ENCODE measurements at places on chromosomes 5 and 9. TPM values are rescaled to one million over a fixed set of nuclear protein-coding genes. Genes with fewer than 3 reads are reported as not detected.

The SAXO1 gene
- total RNA-seq: 0.20 TPM

The PCDHGC5 gene
- total RNA-seq: 0.25 TPM

The CDKN2A gene
- total RNA-seq: 46.6 TPM

The STK10 gene
- total RNA-seq: 10.3 TPM

The CCDC171 gene
- 1.1 TPM for total RNA-seq

The ANKRD18A gene
- total RNA-seq: 2.6 TPM

The SARDH gene
- 0.37 TPM for total RNA-seq

The NUTM2F gene
- total RNA-seq: not detected

The DNAH5 gene
- total RNA-seq: 0.14 TPM

The FBN2 gene
- total RNA-seq: 0.56 TPM

The COL5A1 gene
- 5.7 TPM for total RNA-seq

The ADAMTS2 gene
- 0.05 TPM for total RNA-seq

The LPAR1 gene
- total RNA-seq: 20.3 TPM

The CAMK2A gene
- not detected for total RNA-seq

The ARHGEF37 gene
- total RNA-seq: 0.70 TPM

The IFNK gene
- not detected for total RNA-seq

The NR5A1 gene
- total RNA-seq: not detected

- DNase-seq: no peak
Measured at GRCh38 chr5:36495611-36496010, 110.8 kb upstream of the SLC1A3 start.

GRCh38 chr5:32514806-32515205, 70.3 kb upstream of the ZFR start:
- no peak for DNase-seq

DNA sequence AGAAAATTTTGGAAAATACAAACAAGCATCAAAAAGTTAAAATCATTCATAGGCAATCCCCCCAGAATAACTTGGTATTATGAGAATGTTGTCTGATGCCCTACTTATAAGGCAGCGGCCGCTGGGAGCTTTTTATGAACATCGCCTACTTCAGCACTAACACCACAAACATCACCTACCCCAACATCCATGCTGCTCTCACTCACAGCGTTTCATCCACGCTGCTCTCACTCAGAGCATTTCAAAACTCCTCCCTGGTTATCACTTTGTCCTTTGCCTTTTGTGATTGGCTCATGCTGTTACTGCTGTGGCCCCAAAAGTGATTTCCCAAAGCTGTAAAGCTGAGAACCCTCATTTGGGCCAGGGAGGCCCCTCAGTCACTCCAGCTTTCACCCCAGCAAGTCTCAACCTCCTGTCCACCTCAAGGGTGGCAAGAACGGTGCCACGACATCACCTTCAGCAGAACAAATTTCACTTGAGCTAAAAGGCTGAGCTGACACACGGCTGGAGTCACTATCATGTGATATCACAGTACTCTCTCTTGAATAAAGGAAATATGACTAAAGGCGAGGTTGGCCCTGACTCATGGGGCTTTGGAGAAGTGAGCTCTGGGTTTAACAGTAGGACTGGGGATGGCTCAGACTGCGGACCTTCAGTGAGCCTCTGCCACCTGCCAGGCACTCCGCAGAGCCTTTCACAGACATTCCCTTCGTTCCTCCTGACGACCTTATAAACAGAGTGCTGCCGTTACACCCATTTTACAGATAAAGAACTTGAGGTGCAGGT, 25.2 kb downstream of the SHC3 start:
- DNase-seq: no peak

GRCh38 chr9:69546265-69546664, 125.9 kb downstream of the APBA1 start:
- peak; percentile 0 for DNase-seq

GRCh38 chr9:101162231-101162630, 133.7 kb downstream of the PLPPR1 start:
- DNase-seq: no peak

DNA sequence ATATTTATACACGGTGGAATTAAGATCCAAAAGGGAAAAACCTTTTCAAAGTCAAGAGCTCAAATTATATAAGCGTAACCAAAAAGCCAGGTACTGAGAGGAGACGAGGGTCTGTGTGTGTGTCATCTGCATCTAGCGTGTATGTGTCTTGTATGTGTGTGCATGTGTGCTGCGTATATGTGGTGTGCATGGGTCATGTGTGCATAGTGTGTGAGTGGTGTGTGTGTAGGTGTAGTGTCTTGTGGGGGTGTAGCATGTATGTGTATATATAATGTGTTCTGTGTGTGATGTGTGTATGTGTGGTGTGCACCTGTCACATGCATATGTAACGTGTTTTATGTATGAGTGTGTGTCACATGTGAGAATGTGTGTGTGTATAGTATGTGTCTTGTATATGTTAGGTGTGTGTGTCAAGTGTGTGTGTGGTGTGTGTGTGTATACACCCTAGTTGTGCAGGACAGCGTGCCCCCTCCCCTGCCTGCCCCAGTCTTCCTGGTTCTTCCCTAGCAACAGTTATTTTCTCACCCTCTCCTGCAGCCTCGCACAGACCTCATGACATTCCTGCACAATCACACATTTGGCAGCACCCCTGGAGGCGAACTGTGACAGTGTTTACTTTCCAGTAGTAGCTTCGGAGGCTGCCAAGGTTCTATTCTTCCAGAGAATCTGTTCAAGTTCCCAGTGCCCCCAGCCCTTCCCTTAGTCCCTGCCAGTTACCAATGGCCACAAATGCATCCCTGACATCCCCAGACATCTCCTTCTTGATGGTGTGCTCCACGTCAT, 27.1 kb upstream of the TNIP1 start:
- no peak for DNase-seq

GRCh38 chr5:143220748-143221251, 182.7 kb downstream of the NR3C1 start:
- DNase-seq: no peak

DNA sequence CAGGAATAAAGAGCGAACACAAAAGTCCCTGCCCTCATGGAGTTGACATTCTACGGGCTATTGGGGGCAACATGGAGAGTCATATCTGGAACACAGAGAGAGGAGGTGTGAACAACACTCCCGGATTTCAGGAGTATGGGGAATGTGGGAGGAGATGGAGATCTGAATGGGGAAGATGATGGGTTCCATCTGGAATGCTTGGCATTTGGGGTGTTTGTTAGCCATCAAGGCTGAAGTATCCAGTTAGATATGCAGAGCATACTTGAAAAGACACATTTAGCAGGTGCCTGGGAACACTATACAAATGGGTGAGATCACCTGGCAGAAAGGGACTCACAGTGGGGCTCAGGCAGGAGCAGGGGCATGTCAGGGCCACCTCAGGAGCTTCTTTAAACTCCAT, 61.1 kb downstream of the EGFLAM start:
- DNase-seq: no peak

DNA sequence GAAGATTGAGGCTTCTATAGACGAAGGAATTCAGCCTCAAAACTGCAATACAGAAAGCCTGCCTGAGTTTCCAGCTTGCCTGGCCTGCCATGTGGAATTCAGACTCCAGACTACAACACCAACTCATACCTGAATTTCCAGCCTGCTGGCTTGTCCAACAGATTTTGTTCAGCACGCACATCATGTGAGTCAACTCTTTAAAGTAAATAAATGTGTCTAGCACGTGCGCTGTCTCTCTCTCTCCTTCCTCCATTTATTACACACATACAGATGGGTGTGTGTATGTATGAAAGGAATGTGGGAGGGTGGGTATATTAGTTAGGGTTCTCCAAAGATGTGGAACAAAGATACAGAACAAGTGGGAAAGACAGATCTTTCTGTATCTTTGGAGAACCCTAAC, 82.4 kb upstream of the TAS2R1 start:
- peak; percentile 49 for DNase-seq

GRCh38 chr9:84671586-84672521, 2.3 kb downstream of the NTRK2 start:
- DNase-seq: no peak

DNA sequence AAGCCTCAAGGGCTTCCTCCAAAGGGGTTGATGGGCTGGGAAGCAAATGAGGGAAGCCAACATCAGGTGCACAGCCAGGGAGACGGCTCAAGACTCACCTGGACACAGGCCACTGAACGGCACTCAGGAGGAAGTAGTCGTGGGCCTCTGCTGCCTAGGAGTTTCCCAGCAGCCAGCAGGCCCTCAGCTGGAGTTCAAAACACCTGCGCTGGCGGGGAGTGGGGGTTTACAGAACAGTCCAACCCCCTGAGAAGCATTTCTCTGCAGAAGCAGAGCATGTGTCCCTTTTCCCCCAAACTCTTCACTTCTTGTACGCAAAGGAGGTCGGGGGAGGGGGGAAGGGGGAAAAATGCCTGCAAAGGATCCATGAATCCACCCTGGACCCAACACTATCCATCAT, 2.3 kb downstream of the WHRN start:
- no peak for DNase-seq

DNA sequence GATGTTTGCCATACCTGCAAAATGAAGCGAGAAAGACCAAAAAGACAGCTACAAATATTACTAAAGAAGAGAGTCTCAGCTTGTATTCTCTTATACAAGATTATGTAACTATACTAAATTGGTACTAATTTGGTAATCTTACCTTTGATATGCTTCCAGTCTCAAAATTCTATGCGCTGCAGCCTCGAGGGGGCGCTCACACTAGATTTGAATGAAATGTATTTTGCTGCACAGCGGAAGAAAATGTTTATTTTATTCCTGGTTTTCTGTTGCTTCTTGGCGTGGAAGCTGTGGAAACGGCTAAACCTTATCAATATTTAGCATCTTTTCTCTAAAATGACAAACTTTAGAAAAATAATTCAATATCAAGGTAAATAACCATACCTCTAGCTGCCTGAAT, 267.0 kb upstream of the NUDT12 start:
- DNase-seq: no peak

GRCh38 chr9:79334711-79335110, 237.1 kb upstream of the TLE4 start:
- no peak for DNase-seq

DNA sequence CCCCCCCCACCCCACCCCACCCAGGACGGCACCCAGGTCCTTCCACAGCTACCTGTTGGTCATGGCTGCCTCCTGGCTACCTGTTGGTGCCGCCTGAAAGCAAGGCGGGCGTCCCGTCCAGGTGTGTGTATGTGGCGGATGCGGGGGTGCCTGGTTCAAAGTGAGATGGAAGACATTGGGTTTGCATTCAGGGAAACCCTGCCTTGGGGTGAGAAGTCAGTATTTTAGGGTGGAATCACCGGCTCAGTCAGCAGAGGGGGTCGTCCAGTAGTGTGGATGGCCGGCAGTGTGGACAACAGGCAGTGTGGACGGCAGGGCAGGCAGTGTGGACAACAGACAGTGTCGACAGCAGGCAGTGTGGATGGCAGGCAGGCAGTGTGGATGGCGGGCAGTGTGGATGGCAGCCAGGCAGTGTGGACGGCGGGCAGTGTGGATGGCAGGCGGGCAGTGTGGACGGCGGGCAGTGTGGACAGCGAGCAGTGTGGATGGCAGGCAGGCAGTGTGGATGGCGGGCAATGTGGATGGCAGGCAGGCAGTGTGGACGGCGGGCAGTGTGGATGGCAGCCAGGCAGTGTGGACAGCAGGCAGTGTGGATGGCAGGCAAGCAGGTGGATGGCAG, 28.0 kb downstream of the NKD2 start:
- no peak for DNase-seq

DNA sequence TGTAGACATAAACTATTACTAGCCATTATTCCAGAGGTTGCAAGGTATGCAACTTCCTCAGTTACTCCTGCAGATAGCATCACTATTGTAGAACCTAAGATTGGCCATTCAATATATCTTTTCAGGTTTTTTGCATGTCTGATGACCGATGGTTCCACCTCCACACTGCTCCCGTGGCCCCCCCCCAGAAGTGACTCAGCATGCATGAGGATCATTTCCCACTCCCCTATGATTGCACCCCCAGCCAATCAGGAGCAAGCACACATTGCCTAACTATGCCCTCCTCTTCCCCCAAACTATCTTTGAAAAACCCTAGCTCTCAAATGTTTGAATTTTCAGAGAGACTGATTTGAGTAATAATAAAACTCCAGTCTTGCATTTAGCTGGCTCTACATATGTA, 601.4 kb upstream of the TLE4 start:
- DNase-seq: no peak

GRCh38 chr9:98992885-98993569, 49.3 kb downstream of the COL15A1 start:
- DNase-seq: no peak

GRCh38 chr9:95840074-95840473, 35.4 kb upstream of the ERCC6L2 start:
- DNase-seq: no peak

DNA sequence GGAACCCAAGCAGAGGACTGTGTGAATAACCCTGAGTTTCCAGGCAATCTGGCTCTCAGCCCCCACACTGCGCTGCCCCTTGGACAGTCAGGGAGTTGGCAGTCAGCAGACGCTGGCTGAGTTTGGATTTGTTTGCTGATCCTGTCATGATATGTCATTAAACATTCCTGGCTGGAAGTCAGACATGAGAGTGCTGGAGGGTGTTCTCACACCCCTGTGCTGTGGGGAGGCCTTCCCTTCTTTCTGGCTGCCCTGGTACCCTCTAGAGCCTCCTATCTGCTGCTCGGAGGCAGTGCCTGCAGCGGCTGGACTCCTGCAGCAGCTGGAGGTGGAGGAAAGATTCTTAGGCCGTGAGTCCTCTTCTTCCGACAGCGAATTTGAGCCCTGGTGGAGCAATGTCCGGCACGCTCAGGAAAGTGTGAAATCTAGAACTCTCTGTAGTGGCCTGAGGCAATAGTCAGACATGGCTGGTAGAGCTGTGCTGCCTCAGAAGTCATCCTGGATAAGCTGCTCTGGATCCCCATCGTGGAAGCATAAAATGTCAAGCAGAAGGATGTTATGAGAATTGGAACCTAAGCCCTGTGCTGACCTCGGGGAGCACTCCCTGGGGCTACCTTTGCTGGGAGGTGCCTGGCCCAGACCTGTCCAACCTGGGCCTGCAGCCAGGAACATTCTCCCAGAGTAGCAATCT, 72.0 kb downstream of the PDE8B start:
- no peak for DNase-seq

- DNase-seq: no peak
Measured at GRCh38 chr5:2178528-2178927, 295.8 kb upstream of the IRX4 start.

DNA sequence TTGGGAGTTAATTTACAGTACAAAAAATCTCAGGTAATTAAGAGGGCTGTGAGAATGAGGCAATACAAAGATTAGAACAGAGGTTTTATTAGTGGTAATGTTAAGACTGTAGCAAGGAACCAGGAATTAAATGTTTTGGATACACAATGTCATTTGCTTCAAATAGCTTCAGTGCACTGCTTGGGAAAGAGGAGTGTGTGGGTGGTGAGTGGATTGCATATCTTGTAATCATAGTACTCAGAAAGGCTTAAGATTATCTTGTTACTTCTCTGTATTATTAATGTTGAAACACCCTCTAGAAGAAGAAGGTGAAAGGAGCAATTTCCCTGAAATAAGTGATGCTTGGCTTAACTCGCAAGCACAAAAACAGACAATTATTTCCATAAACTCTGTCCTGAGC, 21.0 kb upstream of the TBCA start:
- DNase-seq: no peak

DNA sequence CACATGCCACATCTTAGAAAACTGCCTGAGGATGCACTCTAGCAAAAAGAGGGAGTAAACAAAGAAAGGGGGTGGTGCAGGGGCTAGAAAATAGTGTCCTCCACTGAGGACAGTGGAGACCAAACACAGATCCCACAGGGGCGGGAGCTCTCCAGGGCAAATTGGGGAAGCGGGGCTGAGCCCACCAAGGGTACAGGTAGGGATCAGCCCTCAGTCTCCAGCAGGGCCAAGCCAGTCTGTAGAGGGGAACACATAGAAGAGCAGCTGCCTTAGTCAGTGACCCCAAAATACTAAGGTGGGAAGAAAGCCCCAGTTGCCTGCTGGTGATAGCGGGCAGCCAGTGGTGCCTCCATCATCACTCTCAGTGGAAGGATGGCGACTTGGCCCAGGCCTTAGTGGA, 134.0 kb downstream of the ATPSCKMT start:
- DNase-seq: no peak
